ENCODE measurements at places on chromosomes 4 and X.

- DNase-seq, result no peak
These were observed 1065.0 kb downstream of the NLGN4X start for GRCh38 chrX:5163663-5164062.

- DNase-seq, result no peak
These were observed 183.6 kb upstream of the NOCT start for GRCh38 chr4:138831948-138832347.

DNA sequence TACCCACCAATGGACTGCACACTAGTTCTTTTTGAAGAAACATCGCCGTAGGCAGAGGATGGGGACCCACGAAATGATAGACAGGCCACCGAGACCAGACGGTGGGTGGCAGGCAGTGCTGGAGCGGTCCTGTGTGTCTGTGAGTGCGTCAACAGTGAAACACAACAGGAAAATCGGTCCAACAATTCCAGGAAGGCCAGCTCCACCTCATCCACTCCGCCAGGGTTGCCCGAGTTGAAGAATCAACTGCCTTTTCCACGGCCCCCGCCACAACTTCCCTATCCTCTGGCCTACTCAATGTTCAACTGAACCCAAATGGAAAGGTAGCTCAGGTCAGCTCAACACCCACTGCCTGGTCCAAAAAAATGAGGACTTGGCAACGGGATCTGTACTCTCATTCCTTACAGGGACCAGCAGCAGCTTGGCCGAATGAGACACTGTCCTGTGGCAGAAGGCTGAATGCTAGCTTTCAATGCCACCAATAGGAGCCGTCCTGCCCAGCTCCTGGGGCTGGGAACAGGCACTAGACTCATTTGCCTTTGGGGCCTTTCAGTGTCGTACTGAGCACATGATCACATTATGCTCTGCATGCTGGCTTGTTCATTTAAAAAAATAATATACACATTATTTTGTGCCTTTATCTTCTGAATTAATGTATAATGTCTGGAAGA, 43.5 kb downstream of the MID1 start:
- no peak for DNase-seq

DNA sequence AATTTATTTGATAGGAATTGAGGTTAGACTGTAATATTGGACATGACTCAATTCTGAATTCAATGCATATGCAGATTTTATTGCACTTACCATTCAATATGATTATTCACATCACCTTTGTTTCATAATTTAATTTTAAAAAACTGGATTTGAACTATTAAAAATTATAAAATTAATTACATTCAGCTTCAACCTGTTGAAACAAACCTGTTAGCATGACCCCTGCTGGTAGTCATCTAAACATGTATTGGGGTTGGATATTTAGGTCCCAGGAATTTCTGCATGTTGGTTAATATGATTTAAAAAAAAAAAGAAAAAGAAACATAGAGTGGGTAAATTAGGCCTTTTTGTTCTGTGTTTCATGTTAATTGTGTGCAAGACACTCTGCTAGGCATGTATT, 85.9 kb downstream of the ARSJ start:
- DNase-seq, result no peak

DNA sequence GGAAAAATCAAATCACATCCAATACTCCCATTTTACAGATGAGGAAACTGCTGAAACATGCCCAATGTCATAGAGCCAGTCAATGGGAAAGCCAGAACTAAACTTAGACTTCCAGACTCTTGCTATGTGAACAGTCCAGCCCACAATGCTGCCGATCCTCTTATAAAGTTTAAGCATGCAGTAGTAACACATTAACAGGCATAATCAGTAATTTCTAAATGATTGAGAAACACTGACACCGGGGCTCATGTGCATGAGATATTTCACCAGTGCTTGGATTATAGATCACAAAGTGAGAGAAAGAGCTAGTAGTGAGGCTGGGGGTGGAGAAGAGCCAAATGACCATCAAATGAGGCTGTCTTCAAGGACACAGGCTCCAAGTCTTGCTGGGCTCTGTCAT, 2.5 kb downstream of the BDH2 start:
- DNase-seq, result no peak

DNA sequence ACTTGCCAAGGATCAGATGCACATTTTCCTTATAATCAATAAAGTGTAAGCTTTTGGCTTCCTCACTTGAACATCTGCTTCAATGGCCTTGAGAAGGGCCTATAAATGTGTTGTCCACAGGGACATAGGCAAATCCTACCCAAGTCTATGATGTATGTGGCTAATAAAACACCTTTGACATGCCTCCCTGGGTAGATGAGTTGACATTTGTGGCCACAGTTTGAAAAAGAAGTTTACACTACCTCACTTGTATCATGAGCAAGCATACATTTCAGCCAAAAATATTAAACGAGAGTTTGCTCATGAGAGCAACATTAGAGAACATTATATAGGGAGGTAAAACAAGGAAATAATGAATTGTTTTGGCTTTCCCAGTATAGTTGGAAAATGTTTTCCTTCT, 1067.7 kb downstream of the C4orf33 start:
- no peak for DNase-seq

DNA sequence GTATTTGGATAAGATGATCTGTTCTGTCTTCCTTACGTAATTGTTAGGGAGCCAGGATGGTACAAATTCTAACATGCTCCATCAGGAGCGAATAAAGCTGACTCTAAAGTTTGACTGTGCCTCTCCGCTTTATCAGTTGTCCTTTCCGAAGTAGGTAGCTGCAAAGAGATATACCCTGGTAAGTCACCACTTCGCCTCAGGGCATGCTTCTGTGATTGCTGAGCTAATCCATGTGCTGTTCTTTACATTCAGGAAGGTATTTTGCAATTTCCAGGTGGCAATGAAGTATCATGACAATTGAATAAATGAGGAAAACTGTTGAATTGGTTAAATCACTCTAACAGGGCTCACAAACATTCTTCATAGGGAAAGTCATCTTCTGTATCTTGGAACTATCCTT, 38.9 kb downstream of the KIT start:
- DNase-seq, result no peak

GRCh38 chr4:20026456-20026855, 225.2 kb upstream of the SLIT2 start:
- no peak for DNase-seq

- DNase-seq, result no peak
These were observed 39.0 kb upstream of the RASL11B start for GRCh38 chr4:52822972-52823701.

GRCh38 chrX:111010111-111010510, 85.9 kb upstream of the PAK3 start:
- no peak for DNase-seq

- no peak for DNase-seq
These were observed 43.1 kb downstream of the TMEM164 start for GRCh38 chrX:110046001-110046400.

DNA sequence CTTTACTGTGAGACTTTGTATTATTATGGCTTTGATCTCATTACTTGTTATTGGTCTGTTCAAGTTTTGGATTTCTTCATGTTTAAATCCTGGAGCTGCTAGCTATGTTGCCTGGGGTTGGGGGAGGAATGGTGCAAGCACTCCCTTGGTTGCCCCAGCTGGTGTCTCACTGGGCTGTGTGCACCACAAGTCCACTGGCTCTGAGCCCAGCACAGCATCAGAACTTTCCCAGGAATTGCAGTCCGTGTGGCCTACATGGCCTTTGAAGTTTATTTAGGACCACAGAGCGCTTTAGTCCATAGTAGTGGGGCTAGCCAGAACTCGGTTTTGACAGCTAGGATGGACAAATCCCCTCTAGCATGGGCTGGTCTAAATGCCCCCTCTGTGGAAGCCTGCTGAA, 278.8 kb upstream of the RPS6KA3 start:
- DNase-seq, result no peak

DNA sequence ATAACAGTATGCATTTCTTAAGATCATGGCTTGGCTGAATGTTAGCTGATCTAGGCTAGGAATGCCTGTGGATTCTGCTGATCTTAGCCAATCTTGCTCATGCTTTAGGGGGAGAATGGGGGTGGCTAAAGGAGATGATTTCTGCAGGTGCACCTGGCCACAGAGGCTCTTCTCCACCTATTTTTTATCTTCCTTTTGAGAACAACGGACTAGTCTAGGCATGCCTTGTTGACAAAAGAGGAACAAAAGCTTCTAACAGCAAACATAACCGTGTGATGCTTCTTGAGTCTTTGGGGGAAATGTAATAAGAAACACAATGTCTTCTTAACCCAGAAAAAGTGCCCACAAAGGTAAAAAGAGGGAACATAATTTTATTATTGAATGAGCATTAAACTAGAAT, 743.5 kb downstream of the ARAP2 start:
- no peak for DNase-seq

- no peak for DNase-seq
These were observed 495.2 kb downstream of the PDGFC start for GRCh38 chr4:156476359-156476758.

GRCh38 chr4:169222761-169223160, 48.0 kb downstream of the SH3RF1 start:
- no peak for DNase-seq

- DNase-seq, result no peak
These were observed 318.6 kb downstream of the NAF1 start for GRCh38 chr4:162847945-162848549.

DNA sequence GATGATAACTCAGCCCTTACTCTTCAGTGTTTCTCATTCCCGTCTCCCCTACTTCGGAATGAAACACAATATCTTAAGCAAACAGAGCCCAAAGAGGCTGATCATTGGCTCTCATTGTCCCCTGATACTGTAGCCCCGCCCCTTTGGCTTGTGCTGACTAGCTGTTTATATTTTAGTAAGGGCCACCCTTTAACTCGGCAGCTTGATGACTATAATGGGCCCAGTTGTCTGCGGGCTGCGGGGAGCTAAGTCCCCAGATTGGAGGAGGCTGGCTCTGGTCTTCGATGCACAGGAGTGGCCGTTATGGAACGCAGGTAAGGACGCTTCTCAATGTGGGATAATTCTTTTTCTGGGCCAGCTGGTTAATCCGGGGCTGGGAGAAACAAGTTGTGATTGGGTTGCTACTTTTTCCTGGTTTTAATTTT, at the start of gene TRIM2:
Gene TRIM2 (plus strand): TSS at position 197 of the 425 bp plus-strand sequence. CDS start 88 bp downstream, at position 285.
- DNase-seq, result no peak

DNA sequence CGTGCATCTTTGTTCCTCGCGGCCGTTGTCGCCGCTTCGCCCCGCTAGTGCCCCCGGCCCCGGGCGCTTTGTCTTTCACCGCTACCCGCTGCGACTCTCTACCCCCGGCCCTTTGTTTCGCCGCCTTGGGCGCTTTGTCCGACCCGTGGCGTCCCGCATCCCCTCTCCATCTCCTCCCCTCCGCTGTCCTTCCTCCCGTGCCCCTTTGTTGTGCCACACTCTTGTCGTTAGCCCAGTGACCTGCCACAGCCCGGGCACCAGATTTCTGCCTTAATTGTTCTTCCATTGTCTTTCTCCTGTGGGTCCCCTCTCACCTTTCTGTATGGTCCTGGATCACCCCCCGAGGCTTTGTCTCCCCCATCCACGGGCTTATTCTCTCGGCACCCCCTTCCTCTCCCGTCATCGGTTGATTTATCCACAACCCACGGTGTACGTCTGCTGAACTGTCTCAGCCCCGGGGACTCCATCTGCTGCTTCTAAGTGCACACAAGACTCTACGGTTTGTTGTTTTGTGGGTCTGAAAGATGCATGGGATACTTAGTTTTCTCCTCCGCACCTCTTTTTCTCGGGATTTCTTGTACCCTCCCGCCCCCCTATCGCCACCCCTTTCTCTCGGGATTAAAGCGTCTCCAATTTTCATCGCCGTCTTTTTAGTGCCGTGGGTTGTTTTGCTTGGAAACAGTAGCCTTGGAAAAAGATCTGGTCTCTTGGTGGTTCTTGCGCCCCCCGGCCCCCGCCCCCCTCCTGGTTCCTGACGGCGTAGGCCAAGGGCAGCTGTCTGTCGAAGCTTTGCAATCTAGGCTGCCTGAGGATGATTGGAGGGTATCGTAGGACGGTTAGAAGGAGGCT, 783 bp downstream of the RBPJ start:
- DNase-seq, result no peak

GRCh38 chr4:73740353-73740778, at the start of gene CXCL8:
Gene CXCL8, plus strand, starts transcription at chr4:73740569. Its CDS starts 90 bp downstream, at chr4:73740659.
- DNase-seq, result no peak

DNA sequence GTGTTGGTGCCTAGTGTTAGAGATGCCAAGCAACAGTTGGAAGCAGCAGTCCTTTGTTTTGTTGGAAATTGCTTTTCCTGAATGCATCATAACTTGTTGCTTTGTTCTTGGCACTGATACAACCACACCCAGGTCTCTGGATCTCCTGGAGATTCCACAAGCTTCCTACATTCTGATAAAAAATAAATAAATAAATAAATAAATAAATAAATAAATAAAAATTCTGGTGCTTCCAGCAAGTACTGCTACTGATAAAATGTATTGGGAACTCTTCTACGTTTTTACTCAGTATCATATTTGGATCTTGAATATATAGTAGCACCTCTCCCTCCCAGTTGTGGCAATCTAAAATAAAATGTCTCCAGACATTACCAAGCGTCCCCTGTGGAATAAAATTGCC, 62.7 kb upstream of the GRID2 start:
- DNase-seq, result no peak

DNA sequence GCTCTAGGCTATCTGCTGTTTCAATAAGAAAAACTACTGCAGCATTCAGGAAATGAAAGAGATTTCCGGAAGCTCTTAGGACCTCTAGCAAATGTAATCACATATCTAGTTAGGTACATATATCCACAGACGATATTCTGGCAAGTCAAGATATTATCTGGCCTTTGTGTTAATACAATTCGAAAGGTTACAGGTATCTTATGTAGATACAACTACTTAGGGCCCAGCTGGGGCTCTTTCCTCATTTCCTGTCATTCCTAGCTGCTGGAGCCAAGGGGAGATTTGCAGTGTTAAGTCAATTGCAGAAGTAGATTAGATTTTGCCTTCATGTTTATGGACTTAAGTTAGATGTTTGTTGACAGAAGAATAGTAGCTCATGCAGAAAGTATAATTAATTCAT, 299.5 kb downstream of the ARHGAP24 start:
- no peak for DNase-seq

DNA sequence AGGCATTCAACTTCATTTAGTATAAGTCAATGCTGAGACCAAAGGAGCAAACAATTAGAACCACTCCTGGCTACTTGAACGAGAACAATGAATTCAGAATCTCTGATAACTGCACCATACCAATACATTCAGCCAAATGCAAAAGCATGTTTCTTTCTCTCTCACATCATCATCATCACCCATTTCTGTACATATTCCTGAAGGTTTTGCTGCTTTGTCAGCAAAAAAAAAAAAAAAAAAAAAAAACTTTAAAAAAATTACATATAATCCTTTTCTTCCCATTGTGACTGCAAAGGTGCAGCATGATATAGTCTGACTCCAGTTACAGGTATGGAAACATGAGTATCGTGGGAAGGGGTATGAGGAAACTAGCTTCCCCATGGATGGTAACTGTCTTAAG, 35.6 kb downstream of the FBXW7 start:
- DNase-seq, result no peak

GRCh38 chr4:161187569-161187968, 976.2 kb downstream of the FSTL5 start:
- no peak for DNase-seq

GRCh38 chr4:111512081-111512783, 633.0 kb upstream of the FAM241A start:
- no peak for DNase-seq

- no peak for DNase-seq
These were observed 139.3 kb downstream of the GPR143 start for GRCh38 chrX:9626379-9626778.
